NCI-H1417 (cell line): ENCODE measurements at places on chromosomes 11 and 22.
A peak's percentile ranks its signal among the peaks of the same experiment; 100 is the strongest.

DNA sequence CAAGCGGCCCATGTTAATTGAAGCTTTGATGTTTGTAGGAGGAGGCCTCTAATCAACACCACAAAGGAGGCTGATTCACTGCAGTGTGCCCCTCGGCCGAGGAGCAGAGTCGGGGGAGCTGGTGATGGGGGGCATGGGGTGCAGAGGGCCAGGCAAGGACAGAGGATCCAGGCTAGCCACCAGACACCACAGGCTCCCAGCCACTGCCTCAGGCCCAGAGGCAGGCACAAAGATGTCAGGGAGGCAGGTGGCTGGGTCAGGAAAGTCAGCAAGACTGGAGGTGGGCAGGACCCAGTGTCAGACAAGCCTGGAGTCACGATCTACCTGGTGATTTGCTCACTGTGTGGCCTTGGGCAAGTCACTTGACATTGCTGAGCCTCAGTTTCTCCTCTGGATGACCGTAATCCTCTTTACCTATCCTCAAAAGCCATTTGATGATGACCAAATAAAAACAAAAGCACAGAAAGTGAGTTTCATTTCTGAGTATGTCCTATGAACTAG, 121.0 kb downstream of the BUD13 start:
- no peak for DNase-seq

DNA sequence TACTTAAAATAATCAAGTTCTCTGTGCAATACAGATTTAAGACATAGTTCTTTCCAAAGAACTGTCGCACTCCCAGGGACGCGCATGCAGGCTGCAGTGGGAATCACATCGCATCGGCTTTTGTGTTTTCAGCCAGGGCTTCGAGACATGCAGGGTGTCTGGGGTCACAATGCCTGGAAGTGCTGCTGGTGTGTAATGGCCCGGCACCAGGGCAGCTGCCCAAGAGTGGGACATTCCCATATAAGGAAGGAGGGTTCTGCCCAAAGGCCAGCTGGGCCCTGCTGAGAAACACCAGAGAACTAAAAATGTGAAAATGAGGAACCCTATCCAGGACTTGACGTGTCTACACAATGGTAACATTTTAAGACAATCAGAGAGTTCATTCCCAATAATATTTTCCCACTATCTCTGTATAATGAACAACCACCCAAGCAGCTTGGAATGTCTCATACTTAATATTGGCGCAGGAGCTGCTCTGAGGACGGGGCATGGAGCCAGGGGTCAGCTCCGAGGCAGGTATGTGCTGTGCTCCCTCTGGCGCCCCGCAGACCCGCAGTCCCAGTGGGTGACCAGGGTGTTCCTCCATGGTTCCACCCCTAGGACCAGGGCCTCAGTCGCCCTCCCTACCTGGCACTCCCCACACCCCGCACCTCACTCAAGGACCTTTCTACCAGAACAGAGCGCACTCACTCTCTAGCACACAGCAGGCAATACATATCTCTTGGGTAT, 11.3 kb downstream of the MCAT start:
- DNase-seq, result no peak

DNA sequence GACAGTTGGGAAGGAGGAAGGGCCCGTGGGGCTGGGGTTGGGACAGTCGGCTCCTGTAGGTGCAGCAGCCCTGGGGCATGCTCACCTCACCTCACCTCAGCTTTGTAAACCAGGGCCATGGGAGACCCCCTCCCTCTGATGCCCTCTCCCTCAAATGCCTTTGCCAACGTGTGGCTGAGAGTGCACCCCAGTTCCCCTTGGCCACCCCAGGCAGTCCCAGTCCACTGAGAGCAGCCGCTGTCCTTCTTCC, 4.2 kb upstream of the NEAT1 start:
- no peak for DNase-seq

- no peak for DNase-seq
These were observed 11.8 kb upstream of the PDGFD start for GRCh38 chr11:104175769-104176168.

DNA sequence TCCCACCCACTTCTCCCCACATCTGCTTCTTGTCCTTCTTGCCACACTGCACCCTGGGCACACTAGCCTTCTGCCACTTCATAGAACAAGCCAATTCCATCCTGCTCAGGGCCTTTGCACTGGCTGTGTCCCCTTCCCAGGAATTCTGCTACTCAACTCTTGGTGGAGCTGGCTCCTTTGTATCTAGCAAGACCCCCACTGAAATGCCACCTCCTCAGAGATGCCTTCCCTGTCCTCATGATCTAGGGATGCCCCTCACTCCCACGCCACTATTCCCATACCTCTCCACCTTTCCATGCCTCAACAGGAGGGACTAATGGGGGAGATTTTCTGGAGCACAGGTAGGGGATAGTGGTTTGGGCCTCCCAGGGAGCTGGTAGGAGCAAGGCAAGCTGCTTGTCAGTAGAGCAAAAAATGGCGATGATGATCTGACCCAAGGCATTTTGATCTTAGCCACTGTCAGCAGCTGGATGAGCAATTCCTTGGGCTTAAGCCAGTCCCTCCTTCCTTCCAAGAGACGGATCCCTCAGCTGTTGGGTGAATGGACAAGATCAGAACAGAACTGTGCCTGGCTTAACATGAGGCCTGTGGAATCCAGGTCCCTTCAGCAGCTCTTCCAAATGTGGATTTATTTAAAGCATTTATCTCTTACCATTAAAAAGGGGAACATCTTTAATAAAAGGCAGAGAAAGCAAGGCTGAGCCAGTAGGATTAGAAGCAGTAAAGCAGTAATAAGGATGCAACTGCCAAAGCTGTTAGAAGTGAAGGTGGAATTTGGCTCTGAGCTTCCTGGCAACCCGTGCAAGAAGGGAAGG, 4.0 kb upstream of the PRDM11 start:
- no peak for DNase-seq

GRCh38 chr11:12832480-12833224, 158.4 kb downstream of the TEAD1 start:
- peak; percentile 18 for DNase-seq

DNA sequence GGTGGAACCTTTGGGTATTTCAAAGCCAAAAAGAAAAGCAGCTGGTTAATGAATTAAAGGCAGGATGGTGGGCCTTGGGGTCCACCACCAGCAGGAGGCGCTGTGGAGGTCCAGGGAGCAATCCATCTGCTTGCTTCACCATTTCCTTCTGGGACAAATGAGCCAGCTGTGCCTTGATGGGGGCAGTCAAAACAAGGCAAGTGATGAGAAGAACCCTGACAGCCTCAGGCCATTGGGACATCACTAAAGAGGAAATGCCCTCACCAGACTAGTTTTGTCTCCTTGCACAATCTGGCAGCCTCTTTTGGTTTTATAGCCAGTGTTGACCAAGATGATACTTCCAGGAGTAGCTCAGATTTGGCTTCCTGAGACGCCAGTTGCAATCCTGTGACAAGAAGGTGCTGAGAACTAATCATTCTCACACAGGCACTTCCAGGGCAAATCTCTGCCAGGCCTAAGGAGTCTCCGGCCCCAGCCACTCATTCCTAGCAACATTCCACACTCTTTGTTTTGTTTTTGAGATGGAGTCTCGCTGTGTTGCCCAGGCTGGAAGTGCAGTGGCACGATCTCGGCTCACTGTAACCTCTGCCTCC, 38.2 kb upstream of the WEE1 start:
- DNase-seq, result no peak

- no peak for DNase-seq
These were observed 190.9 kb upstream of the BLID start for GRCh38 chr11:122306831-122307391.

- DNase-seq, result no peak
These were observed 2.5 kb downstream of the RASSF7 start for GRCh38 chr11:563066-563811.

DNA sequence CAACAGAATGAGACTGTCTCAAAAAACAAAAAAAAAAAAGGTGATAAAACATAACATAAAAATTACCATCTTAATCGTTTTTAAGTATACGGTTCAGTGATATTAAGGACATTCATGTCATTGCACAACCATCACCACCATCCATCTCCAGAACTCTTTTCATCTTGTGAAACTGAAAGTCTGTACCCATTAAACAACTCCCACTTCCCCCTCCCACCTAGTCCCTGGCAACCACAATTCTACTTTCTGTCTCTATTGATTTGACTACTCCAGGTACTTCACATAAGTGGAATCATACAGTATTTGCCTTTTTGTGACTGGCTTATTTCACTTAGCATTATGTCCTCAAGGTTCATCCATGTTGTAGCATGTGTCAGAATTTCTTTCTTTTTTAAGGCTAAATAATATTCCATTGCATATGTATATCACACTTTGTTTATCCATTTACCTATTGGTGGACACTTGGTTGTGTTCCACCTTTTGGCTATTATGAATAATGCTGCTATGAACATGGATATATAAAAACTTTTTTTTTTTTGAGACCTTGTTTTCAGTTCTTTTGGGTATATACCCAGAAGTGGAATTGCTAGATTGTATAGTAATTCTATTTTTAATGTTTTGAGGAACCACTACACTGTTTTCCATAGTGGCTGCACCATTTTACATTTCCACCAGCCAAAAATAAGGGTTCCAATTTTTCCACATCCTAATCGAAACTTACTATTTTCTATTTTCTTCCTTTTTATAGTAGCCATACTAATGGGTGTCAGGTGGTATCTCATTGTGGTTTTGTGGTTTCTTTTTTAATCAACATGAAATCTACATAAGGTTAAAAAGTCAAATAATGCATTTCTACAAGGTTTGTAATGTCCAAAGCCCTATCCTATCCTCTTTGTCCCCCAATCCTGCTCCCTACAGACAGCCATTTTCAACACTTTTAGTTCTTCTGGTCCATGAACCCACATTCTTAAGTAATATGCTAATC, 23.4 kb upstream of the PIK3C2A start:
- DNase-seq, result no peak

- DNase-seq, result no peak
These were observed 113.2 kb downstream of the SWAP70 start for GRCh38 chr11:9777066-9777465.

- DNase-seq, result peak; percentile 9
These were observed 61.9 kb downstream of the BMAL1 start for GRCh38 chr11:13339195-13340153.

GRCh38 chr22:47851586-47851985, 1089.1 kb downstream of the TBC1D22A start:
- DNase-seq, result peak; percentile 28

DNA sequence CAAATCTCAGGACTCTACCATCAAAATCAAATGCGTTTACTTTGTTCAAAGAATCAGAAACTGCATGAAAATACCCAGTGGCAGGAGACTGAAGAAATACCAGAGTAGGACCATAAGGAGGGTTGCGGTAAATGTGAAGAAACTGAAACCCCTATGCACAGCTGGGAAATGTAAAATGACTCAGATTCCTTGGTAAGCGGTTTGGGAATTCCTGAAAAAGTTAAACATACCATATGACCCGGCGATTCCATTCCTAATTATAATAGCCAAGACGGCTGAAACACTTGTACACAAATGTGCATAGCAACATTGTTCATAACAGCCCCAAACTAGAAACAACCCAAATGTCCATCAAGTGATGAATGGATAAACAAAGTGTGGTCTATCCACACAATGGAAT, 114.1 kb upstream of the GRAMD1B start:
- no peak for DNase-seq

GRCh38 chr11:70372076-70372475, 26.3 kb upstream of the CTTN start:
- DNase-seq, result no peak

- DNase-seq, result no peak
These were observed 666.7 kb upstream of the RAG2 start for GRCh38 chr11:37264783-37265182.

GRCh38 chr22:39833093-39833492, 60.5 kb downstream of the ENTHD1 start:
- no peak for DNase-seq

GRCh38 chr11:93767018-93767417, 17.1 kb upstream of the MED17 start:
- no peak for DNase-seq

DNA sequence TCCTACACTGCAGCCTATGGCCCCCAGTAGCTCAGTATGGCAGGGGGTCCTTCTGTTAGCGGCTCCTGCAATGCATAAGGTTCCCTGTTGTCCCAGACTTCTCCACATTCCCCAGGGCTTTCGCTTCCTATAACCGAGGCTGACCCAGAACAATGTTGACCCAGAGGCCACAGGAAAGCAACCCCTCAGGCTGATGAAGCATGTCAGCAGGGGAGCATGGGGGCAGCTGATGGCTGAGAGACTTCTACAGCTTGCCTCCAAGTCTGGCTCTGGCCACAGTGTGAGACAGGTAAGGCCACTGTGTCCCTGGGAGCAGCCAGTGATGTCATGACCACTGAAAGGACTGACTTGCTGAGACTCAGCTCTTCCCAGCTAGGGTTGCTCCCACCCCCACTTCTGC, 12.5 kb upstream of the PPFIBP2 start:
- no peak for DNase-seq

DNA sequence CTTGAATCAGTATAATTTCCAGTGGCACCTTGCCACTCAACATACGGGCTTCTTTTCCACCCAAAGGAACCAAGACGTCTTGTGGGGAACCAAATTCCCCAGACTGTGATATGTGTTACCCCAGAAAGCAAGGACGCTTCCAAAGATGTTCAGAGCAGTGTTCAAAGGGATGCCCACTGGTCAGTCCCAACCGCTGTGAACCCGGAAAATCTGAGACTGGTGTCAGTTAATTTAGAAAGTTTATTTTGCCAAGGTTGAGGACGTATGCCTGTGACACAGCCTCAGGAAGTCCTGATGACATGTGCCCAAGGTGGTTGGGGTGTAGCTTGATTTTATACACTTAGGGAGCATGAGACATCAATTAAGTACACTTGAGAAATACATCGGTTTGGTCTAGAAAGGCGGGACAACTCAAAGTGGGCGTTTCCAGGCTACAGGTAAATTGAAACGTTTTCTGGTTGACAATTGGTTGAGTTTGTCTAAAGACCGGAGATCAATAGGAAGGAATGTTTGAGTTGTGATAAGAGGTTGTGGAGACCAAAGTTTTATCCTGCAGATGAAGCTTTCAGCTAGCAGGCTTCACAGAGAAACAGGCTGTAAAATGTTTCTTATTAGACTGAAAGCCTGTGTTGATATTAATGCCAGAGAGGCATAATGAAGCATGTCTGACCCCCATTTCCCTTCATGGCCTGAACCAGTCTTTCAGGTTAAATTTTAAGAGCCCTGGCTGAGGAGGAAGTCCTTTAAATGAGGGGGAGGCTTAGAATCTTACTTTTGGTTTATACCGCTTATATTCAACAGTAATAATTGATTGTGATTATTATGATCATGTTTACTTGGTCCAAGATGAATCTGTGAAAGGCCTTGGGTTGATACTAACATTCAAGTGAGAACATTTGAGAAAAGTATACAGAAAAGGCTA, 6.8 kb downstream of the APOL3 start:
- no peak for DNase-seq

DNA sequence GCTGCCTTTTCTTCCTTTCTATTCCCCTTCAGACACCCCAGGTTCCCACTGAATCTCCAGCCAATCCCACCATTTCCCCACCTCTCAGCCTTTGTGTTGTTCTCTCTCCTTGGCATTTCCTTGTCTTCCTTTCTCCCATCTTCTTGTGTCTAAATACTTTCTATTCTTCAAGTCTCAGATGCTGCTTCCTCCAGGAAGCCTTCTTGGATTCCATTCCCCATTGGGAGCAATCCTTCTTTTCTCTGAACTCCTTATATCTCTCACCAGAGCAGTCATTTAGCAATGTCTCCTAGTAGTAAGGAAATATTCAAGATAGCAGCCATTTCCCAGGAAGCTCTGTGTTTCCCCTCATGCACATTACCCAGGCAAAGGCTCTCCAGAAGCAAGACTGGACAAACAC, 15.4 kb downstream of the YPEL4 start:
- DNase-seq, result no peak
